Endothelial cell (in vitro differentiated cells): ENCODE measurements at places on chromosomes 13 and 19.

DNA sequence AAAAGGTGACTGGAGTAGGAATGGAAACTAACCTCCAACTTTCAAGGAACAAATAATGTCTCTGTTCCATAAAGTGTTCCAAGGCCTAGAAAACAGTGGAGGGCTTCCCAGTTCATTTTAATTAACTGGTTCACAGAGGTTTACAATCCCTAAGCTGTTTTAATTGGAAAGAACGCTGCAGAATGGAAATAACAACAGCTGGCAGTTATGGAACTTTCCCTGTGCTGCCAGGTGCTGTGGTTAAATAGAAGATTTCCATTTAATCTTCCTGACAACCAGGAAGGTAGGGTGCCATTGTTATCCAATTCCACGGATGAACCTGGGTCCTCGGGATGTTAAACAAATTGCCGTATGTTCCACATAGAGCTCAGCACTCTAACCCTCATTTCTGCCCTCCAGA is 22.2 kb upstream of the PEG3 start:
- DNase-seq: no peak

DNA sequence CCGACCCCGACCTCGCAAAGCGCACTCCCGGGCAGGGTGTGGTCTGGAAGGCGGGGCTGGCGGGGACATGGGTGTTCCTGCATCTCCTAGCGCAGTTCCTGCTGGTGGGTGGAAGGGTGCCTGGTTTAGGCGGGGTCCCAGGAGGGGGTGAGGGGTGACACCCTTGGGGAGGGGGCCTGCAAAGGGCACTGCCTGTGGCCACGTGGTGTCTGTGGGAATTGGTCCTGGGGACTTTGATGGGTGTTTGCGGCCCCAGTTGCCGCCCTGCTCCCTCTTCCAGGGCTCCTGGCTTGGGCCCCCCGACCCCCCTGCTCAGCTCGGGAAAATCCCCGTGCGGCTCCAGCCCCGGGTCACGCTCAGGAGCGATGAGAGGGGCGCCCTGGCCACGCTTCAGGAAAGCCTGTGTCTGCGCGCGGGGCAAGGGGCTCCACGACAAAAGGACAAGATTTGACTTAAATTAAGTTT is 19.1 kb downstream of the WTIP start:
- no peak for DNase-seq

GRCh38 chr13:21733475-21734263 is 62.8 kb downstream of the FGF9 start:
- no peak for DNase-seq

GRCh38 chr19:58356766-58357480 is 3.6 kb upstream of the A1BG start:
- DNase-seq: no peak

DNA sequence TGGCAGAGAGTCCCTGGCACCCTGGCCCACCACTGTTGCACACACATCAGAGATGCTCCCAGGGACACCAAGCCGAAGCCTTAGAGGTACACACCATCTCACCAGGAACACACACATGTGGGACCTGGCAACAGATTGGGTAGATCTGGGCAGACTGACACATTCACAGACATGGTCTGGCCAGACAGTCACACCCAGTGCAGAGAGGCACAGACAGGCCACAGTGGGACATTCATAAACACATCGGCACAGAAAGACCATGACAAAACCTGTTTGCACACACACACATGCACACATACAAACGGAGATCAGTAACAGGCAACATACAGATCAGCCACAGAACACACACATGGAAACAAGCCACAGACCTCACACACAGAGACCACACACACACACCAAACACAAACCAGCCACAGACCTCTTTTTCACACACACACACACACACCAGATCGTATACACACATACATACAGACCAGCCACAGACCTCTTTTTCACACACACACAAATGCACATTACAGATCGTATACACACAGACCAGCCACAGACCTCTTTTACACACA is 6.3 kb upstream of the JUNB start:
- DNase-seq: no peak

DNA sequence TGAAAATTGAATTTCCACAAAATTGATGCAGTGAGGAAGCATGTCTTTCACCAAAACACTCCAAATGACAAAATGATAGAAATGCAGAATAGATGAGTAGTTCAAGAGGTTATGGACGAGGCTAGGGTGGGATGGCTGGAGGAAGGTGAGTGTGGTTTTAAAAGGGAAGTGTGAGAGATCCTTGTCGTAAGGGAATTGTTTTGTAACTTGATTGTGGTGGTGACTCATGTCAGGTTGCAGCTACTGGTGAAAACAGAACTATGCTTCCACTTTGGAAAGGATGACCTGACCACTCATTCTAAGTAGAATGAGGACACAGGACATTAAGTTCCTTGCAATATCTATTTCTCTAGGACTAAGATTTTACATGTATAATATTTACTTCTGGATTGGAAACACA is 345.7 kb downstream of the MTUS2 start:
- no peak for DNase-seq

DNA sequence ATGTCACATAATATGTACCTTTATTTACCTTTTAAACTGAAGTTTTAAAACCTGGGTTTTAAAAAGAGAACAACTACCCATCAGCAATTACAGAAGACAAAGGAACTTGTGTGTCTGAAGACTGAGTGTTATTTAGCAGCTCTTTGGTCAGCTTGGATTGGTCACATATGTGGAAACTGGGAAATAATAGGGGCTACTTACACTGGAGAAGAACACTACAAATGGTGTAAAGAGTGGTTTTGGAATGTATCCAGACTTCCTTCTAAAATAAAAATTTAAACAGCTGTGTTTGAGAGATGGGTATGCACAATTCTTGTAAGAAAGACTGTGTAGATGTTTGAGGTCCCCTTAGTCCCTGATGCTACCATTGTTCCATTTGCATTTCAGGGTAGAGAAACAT is 13.3 kb downstream of the TNFRSF19 start:
- DNase-seq: no peak

DNA sequence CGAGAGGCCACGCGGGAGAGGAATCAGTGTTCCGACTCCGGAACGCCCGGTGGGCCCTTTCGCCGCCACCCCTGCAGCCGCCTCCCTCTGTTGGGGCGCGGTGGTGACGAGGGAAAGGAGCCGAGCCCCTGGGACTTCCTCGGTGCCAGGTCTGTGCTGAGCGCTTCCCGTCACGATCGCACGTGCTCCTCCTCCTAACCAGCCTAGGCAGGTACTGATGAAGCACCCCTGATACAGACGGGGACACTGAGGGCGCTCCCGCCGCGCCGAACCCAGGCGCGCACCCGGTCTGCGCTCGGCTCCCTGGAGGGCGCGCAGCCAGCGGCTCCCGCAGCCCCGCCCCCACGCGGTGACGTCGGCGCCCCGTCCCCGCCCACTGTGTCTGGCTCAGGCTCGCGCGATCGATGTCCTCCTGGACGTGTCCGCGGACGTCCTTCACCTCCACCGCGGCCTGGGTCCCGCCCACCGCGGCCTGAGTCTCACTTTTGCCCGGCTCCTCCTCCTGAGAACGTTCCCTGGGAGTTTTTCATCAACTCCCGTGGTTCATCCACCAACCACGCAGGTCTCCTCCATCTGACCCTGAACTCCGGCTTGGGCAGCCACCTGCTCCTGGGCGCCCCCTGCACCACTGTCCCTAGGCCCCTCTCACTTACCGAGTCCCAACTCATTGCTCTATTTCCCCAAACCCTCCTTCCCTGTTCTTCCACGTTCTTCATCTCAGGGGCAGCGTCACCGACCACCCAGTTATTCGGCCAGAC is 2.6 kb upstream of the KLK15 start:
- DNase-seq: peak; percentile 85

DNA sequence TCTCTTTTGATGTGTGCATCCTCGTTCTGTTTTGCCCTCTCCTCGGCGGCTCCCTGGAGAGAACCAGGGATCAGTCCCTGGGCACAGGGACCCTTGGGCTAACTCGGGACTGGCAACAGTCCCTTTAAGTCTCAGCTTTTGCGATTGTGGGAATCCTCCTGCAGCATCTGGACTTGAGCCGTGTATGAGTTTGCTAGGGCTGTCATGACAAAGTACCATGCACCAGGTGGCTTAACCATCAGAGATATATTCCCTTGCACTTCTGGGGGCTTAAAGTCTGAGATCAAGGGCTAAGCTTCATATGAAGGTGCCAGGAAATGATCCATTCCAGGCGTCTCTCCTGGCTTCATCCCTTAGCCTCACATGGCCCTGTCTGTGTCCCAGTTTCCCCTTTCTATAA is 34.5 kb downstream of the ARHGEF18 start:
- no peak for DNase-seq

DNA sequence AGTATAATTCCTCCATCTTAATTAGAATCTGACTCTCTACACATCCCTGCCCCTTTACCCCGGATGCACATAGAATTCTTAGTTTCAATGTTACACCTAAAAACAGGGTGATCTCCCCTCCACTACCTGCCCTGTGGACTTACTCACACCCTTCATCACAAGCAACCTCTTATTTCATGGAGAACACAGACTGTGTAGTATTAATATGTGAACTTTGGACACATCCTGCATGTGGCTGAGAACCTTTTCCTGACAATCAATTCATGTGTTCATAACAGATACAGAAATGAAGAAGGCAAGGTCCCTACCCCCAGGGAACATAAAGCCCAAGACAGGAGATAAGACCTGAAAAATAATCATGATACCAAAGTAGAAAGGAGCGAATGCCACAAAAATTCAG is 11.8 kb downstream of the CEACAM6 start:
- DNase-seq: no peak

- no peak for DNase-seq
Observed at GRCh38 chr13:50995854-50996253, 86.3 kb downstream of the RNASEH2B start.

DNA sequence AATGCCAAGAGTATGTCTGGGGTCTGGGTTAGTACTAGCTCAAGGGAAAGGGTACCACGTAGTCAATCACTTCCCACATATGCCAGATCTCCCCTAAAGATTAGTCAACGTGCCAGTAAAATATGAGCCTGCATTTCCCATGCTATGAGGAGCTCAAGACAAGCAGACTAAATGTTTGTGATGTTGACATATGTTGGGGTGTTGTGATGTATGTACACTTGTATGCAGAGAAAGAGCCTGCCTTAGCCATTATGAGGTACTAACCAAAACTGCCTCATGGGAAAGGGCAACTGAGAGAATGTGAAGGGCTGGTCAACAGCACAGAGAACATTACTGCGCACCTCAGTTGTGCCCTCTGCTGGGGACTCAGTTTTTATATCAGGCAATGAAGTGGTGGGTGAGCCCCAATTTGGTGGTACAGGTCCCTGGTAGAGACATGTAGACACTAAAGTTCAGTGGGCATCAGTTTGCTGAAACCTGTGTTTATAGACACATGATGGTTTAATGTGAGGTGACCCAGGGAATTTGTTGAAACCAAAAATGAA is 287.0 kb downstream of the DCT start:
- peak; percentile 63 for DNase-seq

GRCh38 chr19:3817761-3818160 is 31.6 kb upstream of the MATK start:
- no peak for DNase-seq

DNA sequence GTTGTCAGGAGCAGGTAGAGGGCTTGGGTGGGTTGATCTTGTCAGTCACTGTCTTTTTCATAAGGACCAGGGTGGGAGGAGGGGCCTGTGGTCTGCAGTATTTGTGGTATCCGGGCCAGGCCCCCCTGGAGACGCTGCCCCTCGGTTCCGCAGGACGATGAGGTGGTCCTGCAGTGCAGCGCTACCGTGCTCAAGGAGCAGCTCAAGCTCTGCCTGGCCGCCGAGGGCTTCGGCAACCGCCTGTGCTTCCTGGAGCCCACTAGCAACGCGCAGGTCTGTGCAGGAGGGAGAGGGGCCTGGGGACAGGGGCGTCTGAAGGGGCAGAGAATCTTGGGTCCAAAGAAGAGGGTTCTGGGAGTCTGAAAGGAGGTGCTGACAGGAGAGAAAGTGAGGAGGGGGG is 7.1 kb downstream of the RYR1 start:
- no peak for DNase-seq

GRCh38 chr19:15101479-15102082 is 5.6 kb upstream of the SYDE1 start:
- DNase-seq: peak; percentile 59

DNA sequence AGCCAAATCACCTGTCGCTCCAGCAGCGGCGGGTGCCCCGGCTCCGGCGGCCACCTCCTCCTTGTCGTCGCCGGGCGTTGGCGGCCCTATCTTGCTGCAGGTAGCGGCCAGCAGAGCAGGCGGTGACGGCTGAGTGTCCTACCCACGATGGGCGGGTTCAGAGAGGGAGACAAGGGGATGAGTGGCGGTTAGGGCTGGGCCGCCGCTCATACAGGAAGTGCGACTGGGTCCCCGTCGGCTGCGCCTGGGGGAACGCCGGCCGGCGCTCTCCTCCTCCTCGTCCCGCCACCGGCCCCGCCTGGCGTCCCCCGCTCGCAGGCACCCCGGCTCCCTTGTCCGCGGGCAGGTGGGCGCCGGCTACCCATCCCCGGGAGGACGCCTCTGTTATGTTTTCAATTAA is 1692.0 kb downstream of the SLITRK5 start:
- no peak for DNase-seq

DNA sequence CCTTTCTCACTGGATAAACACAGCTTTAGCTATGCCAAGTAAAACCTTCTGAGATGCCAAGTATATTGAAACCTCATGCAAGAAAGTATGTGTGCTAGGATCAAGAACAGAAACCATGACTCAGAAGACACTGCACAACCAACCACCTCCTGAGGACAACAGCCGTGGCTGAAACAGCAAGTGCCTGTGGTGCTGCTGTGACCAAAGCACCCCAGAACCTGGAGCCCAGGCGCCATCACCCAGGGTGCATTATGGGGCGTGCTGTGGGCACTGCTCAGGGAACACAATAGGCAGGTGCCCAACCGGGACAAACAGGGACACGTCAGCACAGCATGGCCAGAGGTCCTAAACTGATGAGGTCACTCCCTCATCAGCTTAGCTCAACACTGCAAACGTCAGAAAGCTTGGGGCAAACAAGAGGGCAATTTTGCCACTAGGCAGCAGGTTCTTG is 101.3 kb upstream of the SLC15A1 start:
- no peak for DNase-seq

DNA sequence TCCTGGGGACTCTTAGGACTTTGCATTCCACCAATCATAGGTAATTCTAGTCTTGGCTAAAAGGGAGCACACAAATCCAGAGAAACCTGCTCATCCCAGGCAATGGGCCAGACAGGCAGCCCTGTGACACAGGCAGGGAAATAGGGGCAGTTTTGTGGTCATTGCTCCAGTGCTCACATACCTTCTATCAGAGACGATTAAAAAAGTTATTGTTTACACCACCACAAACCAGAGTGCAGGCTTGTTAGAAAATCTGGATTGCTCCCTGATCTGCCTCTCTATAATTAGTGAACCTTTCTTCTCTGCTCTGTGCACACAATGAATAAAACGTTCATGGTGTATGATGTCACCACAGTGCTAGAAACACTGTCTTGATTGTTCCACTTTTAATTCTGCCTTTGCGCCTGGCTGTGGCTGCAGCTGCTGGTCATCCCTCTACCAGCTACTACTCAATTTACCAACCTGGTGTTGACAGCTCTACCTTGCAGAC is 121.6 kb upstream of the SPATA13 start:
- DNase-seq: no peak

DNA sequence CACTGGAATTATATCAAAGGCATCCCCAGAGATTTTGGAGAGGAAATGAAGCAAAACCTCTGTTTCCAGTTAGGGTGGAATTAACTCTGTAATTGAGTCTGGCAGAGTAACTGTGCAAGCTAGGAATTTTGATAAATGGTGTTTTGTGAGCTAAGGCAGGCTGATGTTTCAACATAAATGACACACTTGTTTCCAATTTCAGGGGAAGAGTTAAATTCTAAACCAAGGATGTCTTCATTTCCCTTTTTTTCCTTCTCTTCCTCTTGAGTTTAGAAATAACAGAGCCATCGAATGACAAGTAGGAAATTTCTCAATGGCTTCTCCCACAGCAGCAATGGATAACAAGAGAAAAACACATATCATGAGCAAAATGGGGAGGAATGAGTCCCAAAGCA is 131.2 kb downstream of the IRS2 start:
- no peak for DNase-seq
